ENCODE measurements at places on chromosomes 13 and 19.

DNA sequence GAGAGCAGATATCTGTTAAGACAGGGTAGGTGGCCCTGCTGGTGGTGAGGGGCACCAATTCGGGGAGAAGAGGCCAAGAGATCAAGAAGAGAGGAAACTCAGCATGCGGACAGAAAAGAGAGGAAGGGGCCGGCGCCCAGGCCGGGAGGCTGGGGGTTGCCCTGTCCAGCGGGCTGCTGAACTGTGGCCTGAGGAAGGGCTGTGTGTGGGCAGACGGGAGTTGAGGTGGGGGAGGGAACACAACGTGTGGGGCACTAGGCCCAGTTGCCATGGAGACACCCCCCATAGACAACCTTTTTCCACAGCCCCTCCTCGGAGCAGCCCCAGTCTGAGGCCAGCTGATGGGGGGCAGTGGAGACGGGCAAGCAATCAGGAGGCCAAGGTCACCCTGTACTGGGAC is 2.5 kb upstream of the CACNG8 start:
- no peak for DNase-seq

DNA sequence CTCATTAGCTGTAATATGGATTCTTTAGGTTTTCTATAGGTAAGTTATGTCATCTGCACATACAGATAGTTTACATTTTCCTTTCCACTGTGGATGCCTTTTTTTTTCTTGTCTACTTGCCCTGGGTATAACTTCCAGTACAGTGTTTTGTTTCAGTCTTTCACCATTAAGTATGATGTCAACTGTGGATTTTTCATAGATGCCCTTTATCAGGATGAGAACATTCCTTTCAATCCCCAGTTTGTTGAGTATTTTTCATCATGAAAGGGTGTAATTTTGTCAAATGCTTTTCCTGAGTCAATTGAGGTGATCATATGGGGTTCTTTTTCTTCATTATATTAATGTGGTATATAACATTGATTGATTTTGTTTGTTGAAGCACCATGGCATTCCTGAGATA is 43.6 kb upstream of the SACS start:
- DNase-seq, result no peak

DNA sequence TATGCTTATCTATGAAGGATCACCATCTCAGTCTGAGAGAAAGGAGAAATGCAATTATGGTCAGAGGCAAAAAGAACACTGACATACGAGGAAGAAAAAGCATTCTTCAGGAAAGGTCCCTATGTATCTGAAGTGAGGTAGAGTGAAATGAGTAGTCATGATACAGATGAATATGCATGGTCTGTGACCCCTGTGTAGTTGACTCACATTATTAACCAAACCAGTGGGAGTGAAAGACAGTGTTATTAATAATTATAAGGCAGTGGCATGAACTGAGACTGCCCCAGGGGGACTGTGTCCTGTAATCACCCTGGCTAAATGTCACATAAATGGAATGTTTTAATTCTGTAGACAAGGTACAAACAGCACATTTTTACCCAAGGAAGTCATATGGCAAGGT is 1320.2 kb upstream of the PCDH9 start:
- no peak for DNase-seq

DNA sequence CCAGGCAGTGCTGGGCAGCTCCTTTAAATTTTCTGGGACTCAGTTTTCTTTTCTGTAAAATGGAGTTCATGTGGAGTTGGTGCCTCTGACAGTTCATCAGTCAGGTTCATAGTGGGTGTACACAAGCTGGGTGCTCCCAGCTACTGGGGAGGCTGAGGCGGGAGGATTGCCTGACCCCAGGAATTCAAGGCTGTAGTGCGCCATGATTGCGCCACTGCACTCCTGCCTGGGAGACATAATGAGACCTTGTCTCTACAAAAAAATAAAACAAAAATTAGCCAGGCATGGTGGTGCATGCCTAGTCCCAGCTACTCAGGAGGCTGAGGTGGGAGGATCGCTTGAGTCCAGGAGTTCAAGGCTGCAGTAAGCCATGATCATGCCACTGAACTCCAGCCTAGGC is 21.1 kb downstream of the IQCN start:
- no peak for DNase-seq

DNA sequence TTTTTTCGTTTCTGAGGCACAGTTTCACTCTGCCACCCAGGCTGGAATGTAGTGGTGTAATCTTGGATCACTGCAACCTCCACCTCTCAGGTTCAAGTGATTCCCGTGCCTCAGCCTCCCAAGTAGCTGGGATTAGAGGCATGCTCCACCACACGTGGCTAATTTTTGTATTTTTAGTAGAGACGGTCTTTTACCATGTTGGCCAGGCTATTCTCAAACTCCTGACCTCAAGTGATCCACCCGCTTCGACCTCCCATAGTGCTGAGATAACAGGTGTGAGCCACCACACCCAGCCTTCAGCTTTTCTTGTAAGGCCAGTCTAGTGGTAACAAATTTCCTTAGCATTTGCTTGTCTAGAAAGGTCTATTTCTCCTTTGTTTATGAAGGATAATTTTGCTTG is 46.2 kb downstream of the ZNF568 start:
- no peak for DNase-seq

DNA sequence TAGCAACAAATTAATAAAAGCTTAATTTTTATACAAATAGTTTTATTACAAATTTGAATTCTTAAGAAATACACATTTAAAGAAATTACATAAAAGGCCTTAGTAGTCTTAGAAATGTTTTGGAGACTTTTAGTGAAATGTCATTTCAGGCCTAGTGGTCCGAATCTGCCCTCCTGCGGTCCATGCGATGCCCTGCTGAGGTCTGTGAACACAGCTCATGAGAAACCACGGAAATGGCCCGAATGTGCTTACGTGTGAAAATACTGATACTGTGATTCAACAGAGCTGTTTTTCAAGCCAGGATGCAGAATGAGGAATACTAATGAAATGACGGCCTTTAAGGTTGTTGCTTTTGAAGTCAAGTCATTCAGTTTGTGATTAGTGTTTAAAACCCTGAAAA is 157.9 kb downstream of the COL4A1 start:
- no peak for DNase-seq

- DNase-seq, result no peak
Measured at GRCh38 chr19:39370735-39371134, 20.2 kb downstream of the PAF1 start.

DNA sequence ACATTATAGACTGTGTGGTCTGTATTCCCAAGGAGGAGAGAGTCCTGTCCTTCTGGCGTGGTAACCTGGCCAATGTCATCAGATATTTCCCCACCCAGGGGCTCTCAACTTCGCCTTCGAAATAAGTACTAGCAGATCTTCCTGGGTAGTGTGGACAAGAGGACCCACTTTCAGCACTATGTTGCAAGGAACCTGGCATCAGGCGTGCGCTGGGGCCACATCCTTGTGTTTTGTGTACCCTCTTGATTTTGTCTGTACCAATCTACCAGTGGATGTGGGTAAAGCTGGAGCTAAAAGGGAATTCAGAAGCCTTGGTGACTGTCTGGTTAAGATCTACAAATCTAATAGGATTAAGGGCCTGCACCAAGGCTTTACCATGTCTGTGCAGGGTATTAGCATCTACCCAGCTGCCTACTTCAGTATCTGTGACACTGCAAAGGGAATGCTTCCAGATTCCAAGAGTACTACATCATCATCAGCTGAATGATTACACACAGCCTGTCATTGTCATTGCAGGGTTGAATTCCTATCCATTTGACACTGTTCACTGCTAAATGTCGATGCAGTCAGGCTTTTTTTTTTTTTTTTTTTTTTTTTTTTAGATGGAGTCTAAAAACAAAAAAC is 148.0 kb downstream of the PRR20E start:
- no peak for DNase-seq

- no peak for DNase-seq
Measured at GRCh38 chr19:6891761-6892385, 4.5 kb downstream of the ADGRE1 start.

DNA sequence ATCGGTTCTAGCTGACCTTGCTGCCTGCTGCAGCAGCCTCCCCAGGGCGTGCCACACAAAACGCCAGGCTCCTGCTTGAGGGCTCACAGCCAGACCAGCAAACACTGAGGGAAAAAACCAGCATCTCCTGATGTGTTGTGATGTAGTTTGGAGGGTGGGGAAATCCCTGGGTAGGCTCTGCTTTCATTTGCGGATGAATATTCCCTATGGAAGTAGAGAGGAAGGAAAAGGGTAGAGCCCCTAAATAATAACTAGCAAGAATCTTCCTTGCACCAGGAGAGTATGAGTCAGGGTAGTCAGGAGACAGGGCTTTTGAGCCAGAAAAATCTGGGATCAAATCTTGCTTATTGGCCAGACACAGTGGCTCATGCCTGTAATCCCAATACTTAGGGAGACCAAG is 545.3 kb downstream of the RFC3 start:
- no peak for DNase-seq

DNA sequence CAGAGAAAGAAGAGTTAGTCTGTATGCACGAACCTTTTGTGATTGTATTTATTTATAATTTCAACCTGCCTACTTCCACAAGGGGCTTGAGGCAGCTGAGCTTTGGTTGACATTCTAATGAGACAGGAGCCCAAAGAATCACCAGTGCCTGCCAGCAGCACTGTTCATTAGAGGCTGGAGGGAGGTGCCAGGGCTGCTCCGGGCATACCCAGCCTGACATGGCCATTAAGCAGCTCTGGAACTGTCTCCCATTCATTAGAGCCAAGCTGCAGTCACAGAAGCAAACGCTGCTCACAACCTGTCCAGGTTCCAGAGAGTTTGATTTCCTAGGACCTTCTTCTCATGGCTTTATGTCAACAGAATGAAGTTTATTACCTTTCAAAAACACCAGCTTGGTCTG is 425.5 kb downstream of the RFC3 start:
- no peak for DNase-seq

DNA sequence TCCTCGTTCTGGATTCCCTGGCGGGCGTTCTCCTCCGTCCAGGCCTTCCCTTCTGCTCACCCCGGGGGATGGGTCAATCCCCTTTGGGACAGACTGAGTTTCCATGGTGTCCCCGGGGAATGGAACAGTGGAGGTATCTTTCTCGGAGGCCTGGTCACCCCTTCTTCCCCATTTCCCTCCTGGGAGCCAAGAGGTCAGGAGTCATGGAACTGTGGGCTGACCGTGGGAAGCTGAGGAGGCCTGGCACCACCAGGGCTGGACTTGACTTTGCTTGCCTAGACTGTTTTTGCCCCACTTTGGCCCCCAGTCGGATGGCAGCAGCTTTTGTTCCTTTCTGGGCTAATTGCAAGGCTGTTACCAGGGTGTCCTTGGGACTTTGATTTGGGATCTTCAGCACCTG is 2.0 kb downstream of the NACC1 start:
- DNase-seq, result no peak

DNA sequence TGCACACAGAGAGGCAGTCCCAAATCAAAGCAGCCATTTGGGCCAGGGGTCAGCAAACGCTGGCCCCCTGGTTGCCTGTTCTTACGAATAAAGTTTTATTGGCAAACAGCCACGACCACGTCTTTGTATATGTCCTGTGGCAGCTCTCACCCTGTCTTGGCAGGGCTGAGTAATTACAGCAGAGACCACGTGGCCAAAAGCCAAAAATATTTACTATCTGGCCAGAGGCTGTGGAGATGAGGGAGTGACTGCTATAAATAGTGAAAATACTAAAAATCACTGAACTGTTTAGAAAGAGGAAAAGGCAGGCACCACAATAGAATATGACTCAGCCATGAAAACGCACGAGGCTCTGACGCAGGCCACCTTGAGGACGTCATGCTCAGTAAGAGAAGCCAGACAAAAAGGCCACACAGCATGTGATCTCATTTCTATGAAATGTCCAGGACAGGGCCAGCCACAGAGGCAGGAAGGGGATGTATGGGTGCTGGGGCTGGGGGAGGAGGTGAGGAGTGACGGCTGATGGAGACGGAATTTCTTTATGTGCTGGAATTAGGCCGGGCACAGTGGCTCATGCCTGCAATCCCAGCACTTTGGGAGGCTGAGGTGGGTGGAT is 29.4 kb downstream of the SMIM24 start:
- peak; percentile 87 for DNase-seq

DNA sequence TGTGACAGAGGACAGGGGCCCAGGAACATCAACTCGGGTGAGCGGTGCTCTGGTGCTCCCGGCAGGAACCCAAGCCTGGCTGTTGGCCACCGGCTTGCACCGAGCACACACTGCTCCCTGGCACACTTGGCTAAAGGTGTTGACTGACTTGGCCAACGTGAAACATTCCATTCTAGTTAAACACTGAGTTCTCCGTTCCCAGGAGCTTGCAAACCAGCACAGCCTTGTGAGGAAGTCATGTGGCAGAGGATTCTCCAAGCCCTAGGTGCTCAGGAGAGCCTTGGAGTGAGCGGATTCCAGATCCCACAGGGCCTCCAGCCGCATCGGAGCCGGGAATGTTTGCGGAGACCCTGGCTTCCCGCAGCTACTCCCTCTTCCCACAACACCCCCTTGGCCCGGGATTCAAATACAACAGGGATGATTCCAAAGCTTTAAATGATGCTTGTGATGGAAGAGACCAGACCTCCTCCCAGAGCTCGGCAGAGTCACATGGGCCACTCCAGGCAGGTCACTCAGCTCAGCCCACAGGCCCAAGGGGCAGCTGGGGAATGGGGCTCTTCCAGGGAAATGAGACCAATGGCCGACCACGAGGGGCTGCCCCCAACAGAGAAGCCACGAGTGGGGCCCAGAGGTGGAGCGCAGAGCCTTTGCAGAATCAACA is 2.9 kb downstream of the C13orf46 start:
- DNase-seq, result peak; percentile 60

DNA sequence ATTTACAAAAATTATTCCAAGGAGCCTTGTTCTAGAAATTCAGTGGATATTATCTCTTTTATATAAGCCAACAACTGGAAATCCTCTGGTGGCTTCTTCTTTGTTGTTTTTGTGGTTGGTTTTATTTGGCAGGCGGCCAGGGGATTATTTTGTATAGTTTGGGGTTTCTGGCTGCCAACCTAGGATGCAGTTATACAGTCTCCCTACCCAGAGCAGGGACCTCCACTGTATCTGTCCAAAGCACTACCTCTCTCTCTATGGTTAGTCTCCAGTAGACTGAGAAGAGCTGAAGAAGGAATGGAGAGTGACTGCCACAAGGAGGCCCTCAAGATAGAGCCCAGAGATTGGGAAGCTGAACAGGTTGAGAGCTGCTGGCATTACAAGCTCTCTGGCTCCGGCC is 80.2 kb downstream of the ZAR1L start:
- DNase-seq, result no peak

GRCh38 chr13:83183439-83184149 is 698.7 kb downstream of the SLITRK1 start:
- DNase-seq, result no peak

DNA sequence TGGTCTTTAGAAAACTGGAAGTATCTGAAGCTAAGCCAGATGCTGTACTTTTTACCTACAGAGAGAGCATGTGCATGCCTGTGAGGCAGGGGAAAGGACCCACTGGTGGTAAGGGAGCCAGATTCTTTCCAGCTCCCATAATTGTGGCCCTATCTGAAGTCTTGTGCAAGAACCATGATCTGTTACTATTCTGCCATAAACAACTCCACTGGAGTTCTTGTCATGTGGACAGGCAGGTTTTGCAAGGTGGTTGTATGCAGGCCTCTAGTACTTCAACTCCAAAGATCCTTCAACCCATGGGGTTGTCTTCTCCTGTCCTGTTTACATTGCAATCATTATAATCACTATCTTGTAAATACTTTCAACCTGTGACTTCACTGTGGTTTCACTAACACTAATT is 14.1 kb downstream of the PROSER1 start:
- DNase-seq, result no peak
